GOT3 (cell line): ENCODE measurements at places on chromosomes 13 and 19.

GRCh38 chr13:74847966-74848365, 634.0 kb downstream of the TBC1D4 start:
- no peak for DNase-seq

- DNase-seq, result no peak
These were observed 65.6 kb downstream of the IRS2 start for GRCh38 chr13:109720758-109721184.

DNA sequence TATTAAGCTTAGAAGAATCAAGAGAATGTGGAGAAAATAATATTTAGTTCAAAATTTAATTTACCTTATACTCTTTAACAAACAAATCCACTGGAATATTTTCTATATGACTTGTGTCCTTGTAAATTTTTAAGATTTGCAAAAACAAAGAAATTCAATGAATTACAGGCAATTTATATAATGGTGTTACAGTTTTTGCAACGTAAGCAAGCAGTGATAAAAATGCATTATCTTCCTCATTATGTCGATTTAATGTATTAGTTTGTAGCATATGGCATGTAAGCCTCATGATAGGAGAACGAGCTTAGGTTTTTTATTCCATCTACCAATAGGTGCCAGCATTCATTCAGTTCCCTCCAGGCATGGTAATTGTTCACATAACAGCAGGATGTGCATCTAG, 100.0 kb upstream of the PCDH9 start:
- no peak for DNase-seq

DNA sequence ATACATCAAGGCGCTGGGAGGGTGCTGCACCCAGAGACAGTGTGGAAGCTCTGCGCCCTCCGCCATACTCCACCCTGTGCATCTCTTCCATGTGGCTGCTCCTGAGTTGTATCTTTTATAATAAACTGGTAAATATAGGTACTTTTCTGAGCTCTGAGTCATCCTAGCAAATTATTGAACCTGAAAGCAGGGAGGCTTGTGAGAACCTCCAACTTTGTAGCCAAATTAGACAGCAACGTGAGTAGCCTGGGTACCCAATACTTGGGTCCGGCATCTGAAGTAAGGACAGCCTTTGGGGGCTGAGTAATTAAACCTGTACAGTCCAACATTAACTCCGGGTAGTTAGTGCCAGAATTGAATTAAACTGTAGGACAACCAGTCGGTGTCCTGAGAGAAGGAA, 57.4 kb downstream of the RUBCNL start:
- no peak for DNase-seq

DNA sequence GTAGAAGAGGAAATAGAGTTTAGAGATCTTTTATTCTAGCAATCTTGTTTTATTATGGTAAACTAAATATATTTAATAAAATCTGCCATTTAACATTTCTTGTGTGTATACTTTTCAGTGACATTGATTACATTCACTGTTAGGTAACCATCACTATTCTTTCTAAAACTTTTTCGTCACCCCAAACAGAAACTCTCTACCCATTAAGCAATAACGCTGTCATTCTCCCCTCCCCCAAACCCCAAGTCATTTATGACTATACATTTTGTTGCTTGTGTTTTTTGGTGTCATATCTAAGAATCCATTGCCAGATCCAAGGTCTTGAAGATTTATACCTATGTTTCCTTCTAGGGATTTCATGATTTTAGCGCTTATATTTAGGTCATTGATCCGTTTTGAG, 10.6 kb downstream of the URI1 start:
- no peak for DNase-seq

DNA sequence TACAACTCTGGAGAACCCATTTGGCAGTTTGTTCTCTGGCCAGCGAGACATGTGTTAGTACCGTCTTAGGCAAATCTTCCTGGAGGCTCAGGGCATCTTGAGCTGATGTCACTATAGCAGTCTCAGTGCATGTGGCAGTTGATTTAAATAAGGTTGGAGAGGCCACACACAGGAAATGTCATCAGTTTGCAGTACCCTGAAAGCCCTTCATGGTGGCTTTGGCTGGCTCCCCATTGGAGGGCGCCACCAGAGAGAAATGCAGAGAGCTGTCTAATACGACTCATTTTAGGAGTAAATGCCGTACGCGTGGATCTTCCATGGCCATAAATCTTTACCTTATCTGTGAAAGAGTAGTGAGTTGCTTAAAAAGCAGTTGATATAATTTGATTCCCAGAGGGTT, 163.1 kb downstream of the STK24 start:
- DNase-seq, result no peak

GRCh38 chr19:51158474-51159129, 16.5 kb downstream of the SIGLEC7 start:
- no peak for DNase-seq

GRCh38 chr13:80338781-80339562, 2.0 kb downstream of the SPRY2 start:
- DNase-seq, result peak; percentile 13

- DNase-seq, result no peak
These were observed 63.7 kb upstream of the ATP12A start for GRCh38 chr13:24616514-24616913.

DNA sequence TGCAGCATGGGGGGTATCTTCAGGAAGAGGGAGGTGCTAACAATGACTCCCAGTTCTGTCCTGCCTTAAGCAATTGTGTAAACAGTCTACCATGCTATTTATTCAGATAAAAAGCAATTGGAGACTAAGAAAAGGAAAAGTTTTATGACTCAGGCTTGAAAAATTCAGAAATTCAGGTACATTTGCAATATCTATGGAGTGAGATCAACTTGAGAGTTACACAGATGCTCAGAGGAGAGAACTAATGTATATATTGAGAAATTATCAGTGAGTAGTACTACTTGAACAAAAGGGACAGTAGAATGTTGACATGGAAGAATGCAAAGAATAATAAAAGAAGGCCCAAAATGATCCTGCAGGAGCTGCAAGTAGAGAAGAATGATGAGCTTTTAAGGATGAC, 277.6 kb upstream of the DACH1 start:
- no peak for DNase-seq

GRCh38 chr19:6772028-6772865, at the start of gene VAV1:
VAV1 (plus strand) TSS chr19:6772708; CDS start chr19:6772808, 100 bp downstream.
- no peak for DNase-seq

GRCh38 chr19:41541990-41542584, 33.9 kb upstream of the CEACAM21 start:
- DNase-seq, result no peak

DNA sequence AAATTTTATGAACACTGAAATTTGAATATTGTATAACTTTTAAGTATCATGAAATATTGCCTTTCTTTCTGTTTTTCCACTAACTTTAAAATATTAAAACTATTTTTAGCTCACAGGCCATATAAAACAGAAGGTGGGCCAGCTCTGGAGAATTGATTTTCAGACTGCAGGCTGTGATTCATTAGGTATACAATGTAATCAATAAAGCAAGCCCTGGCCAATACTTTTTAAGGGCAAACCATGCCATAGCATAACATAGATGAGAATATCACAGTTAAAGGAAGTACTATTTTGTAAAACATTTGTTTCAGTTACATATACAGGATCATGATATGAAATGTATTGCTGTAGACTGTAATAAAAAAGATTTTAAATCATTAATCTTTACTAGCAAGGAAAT, 197.6 kb downstream of the MAB21L1 start:
- DNase-seq, result no peak

- DNase-seq, result no peak
These were observed 19.1 kb downstream of the ELL start for GRCh38 chr19:18502638-18503294.

GRCh38 chr13:32850316-32851052, 165.7 kb upstream of the KL start:
- no peak for DNase-seq

DNA sequence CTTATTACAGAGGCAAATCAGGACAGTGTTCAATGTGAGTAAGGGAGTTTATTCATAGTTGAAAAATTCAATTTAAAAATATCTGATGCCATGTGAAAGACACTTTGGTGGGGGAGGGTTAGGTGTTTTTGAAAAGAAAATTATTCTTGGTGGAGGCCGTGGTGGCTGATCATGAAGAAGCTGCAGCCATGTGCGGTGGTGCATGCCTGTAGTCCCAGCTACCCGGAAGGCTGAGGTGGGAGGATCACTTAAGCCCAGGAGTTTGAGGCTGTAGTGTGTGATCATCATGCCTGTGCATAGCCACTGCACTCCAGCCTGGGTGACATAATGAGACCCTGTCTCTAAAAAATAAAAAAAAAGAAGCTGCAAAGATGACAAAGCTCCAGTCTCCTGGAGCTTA, 28.6 kb downstream of the WDFY2 start:
- no peak for DNase-seq

GRCh38 chr13:109900320-109900719, 113.9 kb upstream of the IRS2 start:
- DNase-seq, result no peak

DNA sequence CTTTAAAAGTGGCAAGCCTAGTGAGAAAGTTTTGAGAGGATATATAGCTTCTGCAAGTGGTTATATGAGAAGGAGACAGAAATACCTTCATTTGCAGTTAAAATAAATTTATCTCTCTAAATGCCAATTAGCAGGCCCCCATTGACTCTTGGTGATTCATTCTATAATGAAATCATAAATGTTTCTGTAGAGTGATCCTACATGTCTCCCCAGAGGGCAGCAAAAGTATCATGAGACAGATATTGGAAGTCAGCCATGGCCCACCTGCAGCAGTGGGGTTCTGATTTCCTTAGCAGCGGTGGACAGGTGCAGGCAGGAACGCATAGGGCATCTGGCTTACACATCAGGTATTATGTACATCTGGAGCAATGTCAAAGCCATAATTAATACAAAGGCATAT, 385.4 kb upstream of the SLC10A2 start:
- DNase-seq, result no peak

GRCh38 chr13:97018029-97018819, 23.9 kb upstream of the OXGR1 start:
- peak; percentile 81 for DNase-seq

- DNase-seq, result no peak
These were observed 5.6 kb downstream of the C19orf81 start for GRCh38 chr19:50654882-50655281.

DNA sequence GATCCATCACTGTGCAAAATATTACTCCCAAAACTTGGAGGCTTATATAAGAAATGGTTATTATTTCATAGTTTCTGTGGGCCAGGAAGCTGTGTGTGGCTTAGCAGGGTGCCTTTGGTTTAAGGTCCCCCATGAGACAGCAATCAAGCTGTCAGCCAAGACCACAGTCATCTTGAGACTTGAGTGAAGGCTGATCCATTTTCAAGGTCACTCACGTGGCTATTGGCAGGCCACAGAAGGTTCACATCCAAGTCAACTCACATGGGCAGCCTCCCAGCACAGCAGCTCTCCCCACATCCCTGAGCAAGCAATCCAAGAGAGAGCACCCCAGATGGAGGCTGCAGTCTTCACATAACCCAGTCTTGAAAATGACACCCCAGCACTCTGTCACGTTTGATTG, 537.4 kb downstream of the MYO16 start:
- DNase-seq, result no peak

DNA sequence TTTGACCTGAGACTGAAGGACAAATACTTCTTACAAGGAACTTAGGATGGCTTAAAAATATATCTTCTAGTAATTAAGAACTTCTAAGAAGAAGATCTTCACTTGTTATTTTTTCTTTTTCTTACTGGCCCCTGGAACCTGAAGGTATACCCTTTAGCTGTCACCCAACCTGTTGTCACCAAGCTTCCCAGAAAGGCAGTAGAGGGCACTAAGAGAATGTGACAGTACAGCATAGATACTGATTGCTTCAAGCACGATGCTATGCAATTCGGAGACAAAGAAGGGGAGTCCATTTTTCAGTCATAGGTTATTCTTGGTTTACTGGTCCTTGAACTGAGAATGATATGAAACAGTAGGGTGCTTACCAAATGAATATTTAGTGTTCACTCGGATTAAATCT, 208.3 kb upstream of the PCDH9 start:
- DNase-seq, result no peak

GRCh38 chr19:36236304-36236945, 21.5 kb downstream of the ZNF146 start:
- DNase-seq, result no peak

DNA sequence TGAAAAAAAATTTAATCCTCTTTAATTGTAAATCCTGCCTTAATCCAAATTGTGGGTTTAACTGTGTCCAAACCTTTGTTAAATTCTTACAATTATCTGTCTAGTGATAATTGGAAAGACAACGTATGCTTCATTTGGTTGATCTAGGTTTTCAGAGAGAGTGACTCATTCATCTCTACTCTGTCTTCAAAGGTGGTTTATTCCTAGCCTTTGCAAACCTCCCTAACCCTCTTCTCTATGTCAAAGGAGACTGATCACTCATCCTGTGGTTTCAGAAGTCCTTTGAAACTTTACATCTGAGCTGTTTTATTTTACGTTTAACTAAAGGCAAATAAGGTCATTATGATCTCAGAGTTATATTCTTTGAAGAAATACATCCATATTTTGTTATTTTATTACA, 8.8 kb upstream of the OXGR1 start:
- no peak for DNase-seq

DNA sequence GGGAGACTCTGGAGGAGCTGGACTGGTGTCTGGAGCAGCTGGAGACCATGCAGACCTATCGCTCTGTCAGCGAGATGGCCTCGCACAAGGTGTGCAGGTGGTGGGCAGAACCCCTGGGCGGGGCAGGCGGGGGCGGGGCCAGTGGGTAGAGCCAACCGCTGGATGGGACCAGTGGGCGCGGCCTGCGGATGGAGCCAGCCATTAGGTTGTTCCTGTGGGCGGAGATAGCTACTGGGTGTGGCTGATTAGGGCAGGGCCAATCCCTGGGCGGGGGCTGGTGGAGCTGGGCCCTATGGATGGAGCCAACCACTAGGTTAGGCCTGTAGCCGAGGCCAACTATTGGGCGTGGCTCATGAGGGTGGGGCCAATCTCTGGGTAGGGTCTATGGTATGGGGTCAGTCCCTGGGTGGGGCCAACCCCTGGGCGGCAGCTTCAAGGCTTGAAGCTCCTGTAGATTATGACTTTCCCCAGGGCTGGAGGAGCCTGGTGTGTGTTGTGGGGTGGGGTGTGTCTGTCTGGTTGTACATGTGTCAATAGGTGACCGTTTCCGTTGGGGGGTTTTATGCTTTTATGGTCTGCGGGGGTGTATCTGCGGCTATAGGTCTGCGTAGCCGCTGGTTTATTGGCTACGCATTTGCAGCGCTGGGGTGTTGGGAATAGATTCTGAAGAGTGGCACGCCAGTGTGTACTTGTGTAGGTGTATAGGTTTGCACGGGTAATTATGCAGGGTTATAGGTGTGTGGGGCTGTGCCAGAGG, 30.7 kb downstream of the PDE4A start:
- DNase-seq, result no peak

DNA sequence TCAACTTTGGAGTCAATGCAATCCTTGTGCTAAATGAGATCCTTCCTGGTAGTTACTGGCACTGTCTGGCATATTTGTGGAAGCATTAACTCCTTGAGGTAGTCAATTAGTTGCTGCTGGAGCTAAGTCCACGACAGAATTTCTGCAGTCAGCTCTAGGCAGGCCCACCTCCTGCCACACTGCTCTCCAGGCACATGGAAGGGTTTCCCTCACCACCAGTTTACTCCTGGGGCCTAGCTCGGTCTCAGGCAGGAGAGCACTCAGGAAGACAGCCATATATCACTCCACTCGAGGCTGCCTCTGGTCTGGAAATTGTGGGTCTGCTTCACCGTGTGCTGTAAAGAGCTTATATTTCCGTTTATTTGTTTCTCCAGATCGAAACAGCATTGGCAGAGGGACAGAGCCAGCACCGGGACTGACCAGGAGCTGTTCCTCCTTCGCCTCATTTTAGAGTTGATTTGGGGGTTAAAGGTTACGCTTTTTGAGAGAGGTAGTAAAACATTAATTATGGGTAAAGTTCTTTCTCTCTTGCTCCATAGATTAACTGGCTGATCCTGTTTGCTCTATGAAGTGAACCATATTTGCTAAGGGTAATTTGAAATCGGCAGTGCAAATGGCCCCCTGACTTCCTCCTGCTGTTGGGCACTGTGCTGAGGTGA, 20.6 kb upstream of the GTF3A start:
- DNase-seq, result no peak
